ENCODE measurements at places on chromosomes 5 and 9. TPM values are rescaled to one million over a fixed set of nuclear protein-coding genes. Genes with fewer than 3 reads are reported as not detected.

Gene LCN15
- not detected for total RNA-seq

DNA sequence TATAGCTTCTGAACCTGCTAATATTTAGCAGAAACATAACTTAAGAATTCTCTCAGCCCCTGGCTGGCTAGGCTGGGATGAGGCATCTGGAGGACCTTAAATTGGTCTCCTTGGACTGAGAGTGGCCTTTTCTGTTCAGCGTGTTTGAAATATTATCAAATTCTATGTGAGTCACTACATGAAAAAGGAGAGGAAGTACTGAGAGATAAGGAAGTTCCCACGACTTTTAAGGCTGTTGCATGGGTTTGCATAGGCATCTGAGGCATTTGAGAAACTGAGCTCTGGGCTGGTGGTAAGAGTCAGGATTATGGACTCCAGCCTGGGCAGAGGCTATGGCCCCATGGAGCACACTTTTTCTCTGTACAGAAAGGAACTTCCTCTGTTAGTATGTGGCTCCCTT lies 816.2 kb upstream of the GRAMD2B start:
- no peak overlapping the region for H3K4me3 ChIP-seq
- no peaks in the 10 kb centered on the region for H3K27me3 ChIP-seq
- H3K36me3 ChIP-seq, result no peaks in the 10 kb centered on the region
- H3K27ac ChIP-seq, result no peak overlapping the region
- DNase-seq, result no peak
- H3K4me1 ChIP-seq, result no peaks in the 10 kb centered on the region

Gene INSL4
- not detected for total RNA-seq

- no peaks in the 10 kb centered on the region for H3K27me3 ChIP-seq
- DNase-seq, result no peak
- no peak overlapping the region for H3K27ac ChIP-seq
- peaks cover 12% of the 10 kb centered on the region for H3K4me1 ChIP-seq
- no peak overlapping the region for H3K4me3 ChIP-seq
- no peaks in the 10 kb centered on the region for H3K36me3 ChIP-seq
Measured at GRCh38 chr9:99119976-99120655, 15.2 kb downstream of the TGFBR1 start.

- H3K27ac ChIP-seq, result no peak overlapping the region
- H3K4me3 ChIP-seq, result no peak overlapping the region
- DNase-seq, result peak; percentile 70
- H3K4me1 ChIP-seq, result no peaks in the 10 kb centered on the region
- H3K27me3 ChIP-seq, result no peaks in the 10 kb centered on the region
- H3K36me3 ChIP-seq, result no peaks in the 10 kb centered on the region
Measured at GRCh38 chr5:33523208-33523771, 82.5 kb downstream of the TARS1 start.

Measured in esophagus muscularis mucosa (tissue), 4 donors.